ENCODE measurements at places on chromosomes 2 and 18.
A peak's percentile ranks its signal among the peaks of the same experiment; 100 is the strongest.

DNA sequence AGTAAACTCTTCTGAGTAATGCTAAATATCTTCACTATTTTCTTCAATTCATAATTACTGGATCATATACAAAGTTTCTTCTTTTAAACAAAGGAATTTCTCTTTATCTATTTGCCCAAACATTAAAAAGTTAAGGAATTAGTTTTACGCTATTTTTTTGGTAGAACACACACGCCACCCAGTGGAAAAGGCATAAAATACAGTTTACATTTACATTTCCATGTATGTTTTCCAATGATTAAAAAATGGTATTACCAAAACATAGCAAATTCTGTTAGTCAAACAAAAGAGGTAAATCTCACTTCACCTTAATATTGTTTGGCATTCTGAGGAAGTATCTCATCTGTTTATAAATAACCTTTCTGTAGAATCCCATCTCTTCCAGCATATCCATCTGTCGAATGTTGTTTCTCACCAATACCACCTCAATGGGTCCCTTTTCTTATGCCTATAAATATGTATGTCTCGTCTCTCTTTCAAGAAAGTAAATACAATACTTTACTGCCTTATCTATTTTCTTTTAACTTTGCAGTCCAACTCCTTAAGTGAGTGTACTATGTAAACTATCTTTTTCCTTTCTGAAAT, 7.2 kb downstream of the BOLL start:
- DNase-seq: peak; percentile 59

DNA sequence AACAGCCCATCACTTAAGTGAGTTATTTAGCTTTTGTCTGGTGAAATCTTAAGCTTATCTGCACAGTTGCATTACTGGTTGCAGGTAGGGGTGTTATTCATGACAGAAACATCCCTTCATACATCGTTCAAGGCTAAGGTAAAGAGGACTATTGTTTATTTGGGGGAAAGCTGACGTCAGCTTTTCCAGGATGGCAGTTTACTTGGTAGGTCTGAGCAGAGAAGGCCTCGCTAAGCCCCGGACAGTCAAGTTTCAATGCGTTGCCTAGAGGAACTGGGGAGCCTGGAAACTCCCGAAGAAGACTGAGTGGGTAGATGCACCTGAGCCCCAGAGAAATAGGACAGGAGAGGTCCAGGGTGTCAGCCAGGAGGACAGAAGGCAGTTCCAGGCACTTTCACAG, 2.2 kb downstream of the RNU4ATAC start:
- DNase-seq: no peak

DNA sequence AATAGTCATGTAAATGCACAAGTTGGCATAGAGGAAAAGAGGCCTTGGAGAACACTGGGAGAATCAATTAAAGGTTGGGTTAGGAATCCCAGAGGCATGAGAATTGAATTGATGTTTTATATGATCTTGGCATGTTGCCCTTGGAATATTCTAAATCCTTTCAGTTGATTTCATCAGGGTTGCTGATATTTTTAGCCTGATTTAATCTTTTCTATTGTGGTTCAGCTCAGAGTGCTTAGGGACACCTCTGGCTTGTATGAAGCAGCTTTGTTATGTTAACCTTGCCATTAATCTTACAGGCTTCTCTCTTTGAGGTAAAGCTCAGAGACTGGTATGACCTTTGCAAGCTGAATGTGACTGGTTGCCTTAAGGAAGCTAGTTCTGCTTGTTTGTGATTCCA, 64.4 kb upstream of the LYPD6B start:
- DNase-seq: no peak

DNA sequence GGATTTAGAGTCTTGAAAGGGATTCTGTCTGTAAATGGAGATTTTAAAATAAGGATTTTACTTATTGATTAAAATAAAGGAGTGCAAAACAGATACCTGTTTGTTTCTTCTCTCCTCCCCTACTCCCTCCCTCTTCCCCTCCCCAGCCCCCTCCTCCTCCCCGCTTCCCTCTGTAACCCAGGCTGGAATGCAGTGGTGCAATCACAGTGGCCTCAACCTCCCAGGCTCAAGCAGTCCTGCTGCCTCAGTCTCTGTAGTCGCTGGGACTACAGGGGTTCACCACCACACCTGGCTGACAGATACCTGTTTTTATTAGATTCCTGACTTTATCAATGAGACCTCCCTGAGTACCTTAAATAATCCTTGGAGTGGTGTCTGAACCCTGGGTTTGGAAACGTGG, 57.1 kb downstream of the OXER1 start:
- DNase-seq: no peak

DNA sequence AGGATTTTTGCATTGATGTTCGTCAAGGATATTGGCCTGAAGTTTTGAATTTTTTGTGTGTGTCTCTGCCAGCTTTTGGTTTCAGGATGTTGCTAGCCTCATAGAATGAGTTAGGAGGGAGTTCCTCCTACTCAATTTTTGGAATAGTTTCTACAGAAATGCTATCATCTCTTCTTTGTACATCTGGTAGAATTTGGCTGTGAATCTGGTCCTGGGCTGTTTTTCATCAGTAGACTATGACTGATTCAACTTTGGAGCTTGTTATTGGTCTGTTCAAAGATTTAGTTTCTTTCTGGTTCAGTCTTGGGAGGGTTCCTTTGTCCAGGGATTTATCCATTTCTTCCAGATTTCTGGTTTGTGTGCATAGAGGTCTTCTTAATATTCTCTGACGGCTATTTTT, 166.7 kb downstream of the ST6GAL2 start:
- no peak for DNase-seq

- DNase-seq: peak; percentile 80
Observed at GRCh38 chr2:112483042-112483473, 1.1 kb downstream of the TTL start.

- DNase-seq: peak; percentile 79
Observed at GRCh38 chr2:42095923-42096408, 48.1 kb downstream of the PKDCC start.

GRCh38 chr2:241002275-241003046, 4.0 kb downstream of the SNED1 start:
- DNase-seq: no peak

- no peak for DNase-seq
Observed at GRCh38 chr18:79624356-79625170, 55.0 kb upstream of the CTDP1 start.

DNA sequence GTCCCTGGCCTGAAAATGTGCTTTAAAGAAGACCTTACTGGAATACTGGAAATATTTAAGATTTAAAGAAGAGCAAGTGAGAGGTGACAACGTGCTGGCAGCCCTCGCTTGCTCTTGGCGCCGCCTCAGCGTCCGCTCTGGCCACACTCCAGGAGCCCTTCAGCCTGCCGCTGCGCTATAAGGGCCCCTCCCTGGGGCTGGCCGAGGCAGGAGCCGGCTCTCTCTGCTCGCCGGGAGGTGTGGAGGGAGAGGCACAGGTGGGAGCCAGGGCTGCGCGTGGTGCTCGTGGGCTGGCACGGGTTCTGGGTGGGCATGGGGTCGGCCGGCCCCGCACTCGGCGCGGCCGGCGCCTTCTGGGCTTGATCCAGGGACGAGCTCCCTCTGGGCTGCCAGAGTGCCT, 2.9 kb upstream of the COQ10B start:
- no peak for DNase-seq

GRCh38 chr2:53641290-53641689, 126.3 kb upstream of the CHAC2 start:
- no peak for DNase-seq

GRCh38 chr2:65353046-65353445, 79.4 kb downstream of the SPRED2 start:
- DNase-seq: no peak

DNA sequence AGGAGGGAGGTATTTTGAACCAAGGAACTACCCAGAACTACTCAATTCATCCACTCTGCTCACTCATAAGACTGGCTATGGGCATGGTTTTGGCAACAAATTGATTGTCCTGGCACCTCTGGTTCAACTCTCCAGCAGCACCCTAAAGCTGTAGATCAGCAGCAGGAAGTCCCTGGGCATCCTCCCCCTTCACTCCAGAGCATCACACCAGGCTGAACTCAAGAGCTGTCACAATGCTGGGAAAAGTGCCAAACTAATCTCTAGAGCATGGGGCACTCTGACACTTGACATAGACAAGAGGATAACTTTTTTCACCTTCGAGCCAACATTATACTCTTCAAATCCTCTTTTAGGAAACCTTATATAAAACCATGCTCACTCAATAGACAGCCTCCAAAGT, 154.1 kb upstream of the RBBP8 start:
- DNase-seq: no peak
